Stimulated activated CD4-positive, alpha-beta T cell treated with anti-CD3 and anti-CD28 coated beads, TNF-alpha, amount 100 ng/mL, for 24 hours (primary cell): ENCODE measurements at places on chromosomes 11 and 22.

DNA sequence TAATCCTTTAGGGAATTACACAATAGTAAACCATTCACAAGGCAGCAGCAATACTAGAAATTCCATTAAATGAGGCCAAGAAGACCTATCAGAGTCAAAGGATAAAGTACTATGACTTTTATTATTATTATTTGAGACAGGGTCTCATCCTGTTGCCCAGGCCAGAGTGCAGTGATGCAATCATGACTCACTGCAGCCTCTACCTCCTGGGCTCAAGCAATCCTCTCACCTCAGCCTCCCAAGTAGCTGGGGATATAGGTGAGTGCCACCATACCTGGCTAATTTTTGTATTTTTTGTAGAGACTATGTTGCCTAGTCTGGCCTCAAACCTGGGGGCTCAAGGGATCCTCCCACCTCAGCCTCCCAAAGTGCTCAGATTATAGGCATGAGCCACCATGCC is 51.8 kb downstream of the TTC28 start:
- DNase-seq: no peak

DNA sequence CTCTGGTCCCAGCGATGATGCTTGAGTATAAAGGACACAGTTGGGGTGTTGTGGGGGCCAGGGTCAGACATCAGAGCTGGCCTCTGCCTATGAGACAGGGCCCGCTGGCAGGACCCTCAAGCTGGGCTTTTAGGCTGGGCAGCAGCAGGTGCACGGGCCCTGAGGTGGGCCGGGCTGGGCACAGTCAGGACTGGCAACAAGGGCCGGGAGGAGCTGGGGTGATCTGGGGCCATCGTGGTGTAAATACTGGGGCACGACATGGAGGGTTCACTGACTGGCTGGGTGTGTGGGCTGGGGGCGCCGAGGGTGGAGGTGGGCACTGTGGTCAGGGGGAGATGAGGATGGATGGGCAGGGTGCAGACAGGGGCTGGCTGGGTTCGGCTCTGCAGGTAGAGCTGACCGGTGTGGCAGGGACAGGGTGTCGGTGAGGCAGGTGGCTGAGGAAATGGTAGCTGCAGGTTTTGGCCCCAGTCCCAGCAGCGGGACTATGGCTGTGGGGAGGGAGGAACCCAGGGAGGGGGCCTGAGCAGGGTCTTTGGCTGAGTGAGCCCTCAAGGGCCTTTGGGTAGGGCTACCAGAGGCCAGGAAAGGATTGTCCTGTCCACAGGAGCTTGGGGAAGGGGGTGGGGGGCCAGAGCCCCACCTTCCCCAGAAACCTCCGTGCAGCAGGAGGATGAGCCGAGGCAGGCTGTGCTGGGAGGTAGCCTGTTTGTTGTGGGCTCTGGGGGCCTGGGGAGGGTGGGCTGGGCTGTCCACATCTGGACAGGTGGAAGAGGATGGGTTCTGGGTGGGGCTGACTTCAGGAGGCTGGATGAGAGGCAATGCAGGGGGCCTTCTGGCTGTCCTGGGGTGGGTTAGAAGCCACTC is 81.4 kb downstream of the KCNQ1 start:
- no peak for DNase-seq

DNA sequence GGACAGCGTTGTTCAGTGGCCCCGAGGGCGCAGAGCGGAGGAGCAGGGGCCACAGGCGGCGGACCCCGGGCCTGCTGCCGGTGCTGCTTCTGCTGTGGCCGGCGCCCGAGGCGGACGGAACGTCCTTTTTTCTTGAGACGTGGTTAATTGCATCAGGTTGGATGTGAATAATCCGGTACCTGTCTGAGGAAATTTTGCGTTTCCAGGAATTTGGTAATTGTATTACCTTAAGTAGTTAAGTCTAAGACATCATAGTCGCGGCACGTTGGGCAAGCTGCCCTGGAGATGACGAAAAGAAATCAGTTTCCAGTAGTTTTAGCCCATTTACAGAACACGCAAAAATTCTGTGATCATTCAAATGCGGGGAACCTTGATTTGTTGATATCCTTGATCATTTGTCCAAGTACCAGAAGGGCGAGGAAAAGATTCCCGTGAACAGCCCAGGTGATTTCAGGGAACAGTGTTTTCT is 789 bp downstream of the SPECC1L start:
- DNase-seq: no peak

GRCh38 chr11:85960678-85961077 is 105.5 kb downstream of the CCDC83 start:
- no peak for DNase-seq

DNA sequence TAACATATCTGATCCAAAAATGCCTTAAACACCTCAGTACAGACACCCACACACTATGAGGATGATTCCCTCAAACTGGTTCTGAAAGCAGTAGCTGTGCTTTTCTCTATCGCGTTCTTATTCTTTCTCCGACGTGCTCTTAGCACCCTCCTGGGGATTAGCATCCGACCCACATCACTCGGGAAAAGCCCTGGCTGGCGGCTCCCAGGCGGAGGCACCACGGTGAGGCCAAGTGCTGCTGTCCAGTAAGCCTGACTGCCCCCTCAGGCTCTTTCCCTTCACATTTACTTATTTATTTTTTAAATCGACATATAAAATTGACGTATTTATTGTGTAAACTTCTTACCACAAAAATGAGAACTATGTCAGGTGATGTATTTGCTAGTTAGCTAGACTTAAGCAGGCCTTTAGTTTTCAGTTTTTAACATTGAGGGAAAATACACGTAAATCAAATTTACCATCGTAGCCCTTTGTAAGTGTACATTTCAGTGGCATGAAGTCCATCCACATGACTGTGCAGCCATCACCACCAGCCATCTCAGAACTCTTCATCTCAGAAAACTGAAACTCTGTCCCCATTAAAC is 19.2 kb downstream of the TBX1 start:
- no peak for DNase-seq

GRCh38 chr11:76167590-76167989 is 38.7 kb downstream of the WNT11 start:
- DNase-seq: no peak

GRCh38 chr22:32591620-32592019 is 117.0 kb downstream of the FBXO7 start:
- no peak for DNase-seq

DNA sequence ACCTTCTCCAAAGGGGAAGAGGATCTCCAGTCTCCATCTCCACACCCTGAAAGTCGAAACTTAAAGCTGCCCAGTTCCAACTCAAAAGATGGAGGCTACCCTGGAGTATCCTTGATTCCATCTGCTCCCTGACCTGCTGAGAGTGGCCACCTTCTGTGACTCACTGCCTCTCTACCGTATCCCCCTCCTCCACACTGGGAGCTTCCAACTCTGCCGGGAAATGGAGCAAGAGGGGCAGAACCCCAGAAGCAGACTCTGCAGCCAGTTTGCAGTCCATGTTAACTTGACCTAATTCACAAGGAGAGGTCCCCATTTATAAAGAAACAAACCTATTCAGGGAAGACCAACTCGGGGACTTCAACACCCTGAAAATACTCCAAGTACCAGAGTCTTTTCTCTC is 22.0 kb upstream of the IRAG1 start:
- no peak for DNase-seq

DNA sequence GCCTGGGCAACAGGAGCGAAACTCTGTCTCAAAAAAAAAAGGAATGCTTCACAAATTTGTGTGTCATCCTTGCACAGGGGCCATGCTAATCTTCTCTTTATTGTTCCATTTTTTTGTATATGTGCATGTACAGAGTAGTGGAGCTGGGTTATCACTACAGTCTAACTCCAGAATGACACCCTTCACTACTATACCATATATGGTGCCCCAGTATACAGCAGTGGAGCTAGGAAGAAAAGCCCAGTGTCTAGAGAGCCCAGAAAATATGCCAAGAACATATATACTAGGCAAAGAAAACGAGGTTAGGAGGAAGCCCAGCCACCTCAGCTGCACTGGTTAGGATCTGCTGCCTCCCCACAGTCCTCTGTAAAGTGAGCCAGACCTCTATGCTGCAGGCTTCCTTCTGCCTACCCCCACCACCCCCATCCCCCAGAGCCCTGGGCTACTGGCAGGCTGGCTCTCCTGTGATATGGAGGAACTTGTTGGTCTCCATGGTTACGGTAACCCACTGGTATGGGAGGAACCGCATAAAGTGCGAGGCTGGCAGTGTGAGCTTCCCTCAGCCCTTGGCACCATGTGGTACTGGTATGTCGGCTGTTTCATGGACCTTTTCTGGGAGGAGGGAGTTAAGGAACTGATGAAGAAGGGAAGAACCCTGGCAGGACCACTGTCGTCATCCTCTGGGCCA is 34.3 kb downstream of the RCOR2 start:
- no peak for DNase-seq

DNA sequence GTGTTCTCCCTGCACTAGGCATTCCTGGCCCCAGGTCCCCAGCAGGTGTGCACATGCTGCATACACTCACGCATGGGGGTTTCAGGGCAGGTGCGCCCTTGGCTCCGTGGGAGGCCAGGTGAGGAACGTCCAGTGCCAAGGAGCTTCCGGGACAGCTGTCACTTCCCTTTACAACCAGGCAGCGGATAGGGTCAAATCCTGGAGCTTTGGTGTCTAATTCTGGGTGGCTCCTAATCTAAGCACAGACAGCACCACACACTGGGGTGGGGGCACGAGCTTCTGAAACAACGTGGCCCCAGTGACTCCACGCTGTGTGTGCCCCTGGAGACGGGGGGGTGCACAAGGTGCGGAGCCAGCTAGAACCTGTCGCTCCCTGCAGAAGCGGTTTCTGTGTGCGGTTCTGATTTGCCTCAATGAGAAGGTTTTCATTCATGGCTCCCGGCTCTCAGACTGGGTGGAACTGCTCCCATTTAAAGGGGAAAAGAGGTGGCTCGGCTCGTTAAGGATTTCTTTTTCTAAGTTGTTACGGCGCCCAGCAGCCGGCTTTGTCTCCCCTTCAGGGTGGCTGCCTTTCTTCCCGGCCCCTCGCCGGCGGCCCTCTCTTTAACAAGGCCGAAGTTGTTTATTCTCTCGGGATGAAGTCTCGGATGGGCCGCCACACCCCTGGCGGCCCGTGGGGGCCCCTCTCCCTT is 5.0 kb downstream of the CCND1 start:
- DNase-seq: no peak

DNA sequence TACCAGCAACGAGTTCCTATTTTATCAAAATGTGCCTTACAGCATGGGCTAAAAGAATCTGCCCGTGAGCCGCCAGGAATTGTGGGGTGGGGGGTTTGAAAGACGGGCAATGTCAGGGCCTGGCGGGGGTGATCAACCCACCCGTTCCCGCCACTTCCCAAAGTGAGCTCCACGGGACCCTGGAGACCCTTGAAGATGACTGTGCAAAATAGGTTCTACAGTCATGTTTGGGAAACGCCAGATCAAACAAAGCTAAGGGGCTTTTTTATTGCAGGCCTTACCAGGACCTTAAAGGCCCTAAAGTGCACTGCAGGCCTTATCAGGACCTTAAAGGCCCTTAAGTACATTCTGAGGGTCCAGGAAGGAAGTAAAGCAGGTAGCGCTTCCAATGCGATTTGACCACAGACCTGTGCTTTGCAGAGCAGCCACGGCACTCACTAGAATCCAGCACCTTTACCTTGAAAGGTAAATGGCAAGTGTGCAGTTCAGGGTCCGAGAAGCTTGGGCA is 404.1 kb downstream of the SHANK2 start:
- DNase-seq: no peak

DNA sequence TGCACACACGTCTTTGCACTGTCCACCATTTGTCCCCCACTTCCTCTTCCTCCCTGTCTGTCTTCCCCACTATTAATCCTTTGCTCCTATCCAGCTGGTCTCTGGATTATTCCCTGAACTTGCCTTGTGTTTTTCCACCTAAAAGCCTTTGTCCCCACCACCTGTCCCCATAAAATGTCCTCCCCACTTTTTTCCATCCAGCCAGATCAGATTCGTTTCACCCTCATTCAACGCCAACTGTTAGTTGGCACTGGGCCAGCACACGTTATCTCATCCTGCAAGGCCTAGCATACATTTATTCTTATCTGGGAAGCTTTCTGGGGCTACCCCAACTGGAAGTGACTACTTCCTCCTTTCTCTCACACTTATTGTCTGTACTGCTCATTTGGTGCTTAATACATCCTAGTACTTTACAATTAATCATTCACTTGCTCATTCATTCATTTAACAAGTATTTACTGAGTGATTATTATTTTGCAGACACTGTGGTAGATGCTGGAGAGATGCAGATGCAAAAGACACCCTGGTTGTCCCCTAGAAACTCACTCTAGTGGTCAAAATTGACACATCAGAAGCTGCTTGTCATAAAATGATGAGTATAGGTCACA is 96.2 kb downstream of the RASSF10 start:
- no peak for DNase-seq

GRCh38 chr11:75667255-75667830 is 1.5 kb downstream of the MAP6 start:
- no peak for DNase-seq

GRCh38 chr11:16791191-16791961 is 52.9 kb downstream of the C11orf58 start:
- no peak for DNase-seq

- DNase-seq: no peak
Observed at GRCh38 chr11:116605543-116606459, 167.0 kb downstream of the BUD13 start.

- DNase-seq: no peak
Observed at GRCh38 chr11:80414181-80415165, 973.6 kb upstream of the TENM4 start.
